ENCODE measurements at places on chromosomes 11 and 22. TPM values are rescaled to one million over a fixed set of nuclear protein-coding genes. Genes with fewer than 3 reads are reported as not detected.

NELL1 gene
- not detected for total RNA-seq

OR5B21 gene
- total RNA-seq = not detected

- no peak for DNase-seq
Measured at GRCh38 chr11:69861901-69862300, 42.7 kb upstream of the FGF3 start.

DNA sequence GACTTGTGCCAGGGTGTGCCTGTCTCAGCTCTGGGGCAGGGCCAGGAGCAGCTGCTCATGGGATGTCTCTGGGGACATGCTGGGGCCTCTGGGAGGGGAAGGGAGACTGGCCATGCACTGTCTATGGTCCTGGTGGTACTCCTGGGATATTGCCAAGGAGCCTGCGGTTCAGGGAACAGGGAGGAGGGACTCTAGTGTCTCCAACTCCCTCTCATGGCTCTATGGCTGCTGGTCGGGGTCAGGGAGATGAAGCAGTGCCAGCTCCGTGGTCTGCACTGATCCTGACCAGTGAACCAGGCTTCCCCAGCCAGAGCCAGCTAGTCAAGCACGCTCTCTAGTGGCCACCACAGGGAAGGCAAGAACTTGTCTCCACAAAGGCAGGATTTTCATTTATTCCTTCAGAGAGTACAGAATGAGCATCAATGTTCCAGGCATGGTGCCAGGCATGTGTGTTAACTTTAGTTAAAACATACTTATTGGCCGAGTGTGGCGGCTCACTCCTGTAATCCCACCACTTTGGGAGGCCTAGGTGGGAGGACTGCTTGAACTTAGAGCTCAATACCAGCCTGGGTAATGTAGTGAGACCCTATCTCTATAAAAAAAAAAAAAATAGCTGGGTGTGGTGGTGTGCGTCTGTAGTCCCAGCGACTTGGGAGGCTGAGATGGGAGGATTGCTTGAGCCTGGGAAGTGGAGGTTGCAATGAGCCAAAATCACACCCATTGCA, 2.5 kb upstream of the BEST1 start:
- DNase-seq = peak; percentile 81

DNA sequence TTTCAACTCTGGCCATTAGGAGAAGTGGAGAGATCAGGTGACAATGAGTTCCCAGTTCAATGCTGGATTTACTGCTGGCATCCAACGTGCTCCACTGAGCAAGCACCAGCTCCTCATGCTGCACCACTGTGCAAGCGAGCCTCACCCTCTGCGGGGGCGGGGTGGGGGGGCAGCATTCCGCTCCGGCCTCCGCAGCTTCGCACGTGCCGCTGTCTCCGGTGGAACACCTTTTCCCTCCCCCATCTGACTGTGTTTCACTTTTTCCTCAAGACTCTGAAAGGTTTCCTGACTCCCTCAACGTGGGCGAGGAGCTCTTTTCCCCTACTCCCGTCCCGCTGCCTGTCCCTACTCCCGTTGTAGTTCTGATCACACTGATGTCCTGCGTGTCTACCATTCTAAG, 835 bp upstream of the RHOD start:
- no peak for DNase-seq

DNA sequence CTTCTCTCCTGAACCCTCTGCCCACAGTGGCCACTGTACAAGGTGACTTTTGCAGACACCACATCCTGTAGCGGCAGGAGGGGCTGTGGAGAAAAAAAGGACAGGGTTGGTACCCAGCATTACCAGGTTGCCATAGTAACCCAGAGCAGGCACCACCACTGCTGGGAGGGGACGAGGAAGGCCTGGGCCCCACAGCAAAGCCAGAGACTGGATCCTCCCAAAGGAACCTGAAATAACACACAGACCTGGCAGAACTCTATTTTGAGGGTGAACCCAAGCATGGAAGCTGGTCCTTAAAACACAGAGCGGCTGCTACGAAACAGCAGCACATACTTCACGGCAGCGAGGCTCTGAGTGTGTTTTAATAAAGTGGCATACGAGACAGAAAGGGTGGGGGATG, 380.6 kb downstream of the CTTN start:
- DNase-seq = no peak

CYP2D6 gene
- 0.59 TPM for total RNA-seq

- DNase-seq = no peak
Measured at GRCh38 chr11:22749536-22749935, 80.1 kb downstream of the SVIP start.

- DNase-seq = no peak
Measured at GRCh38 chr22:27784120-27784475, 17.5 kb downstream of the MN1 start.

MFRP gene
- total RNA-seq = not detected

PARVG gene
- not detected for total RNA-seq

DNA sequence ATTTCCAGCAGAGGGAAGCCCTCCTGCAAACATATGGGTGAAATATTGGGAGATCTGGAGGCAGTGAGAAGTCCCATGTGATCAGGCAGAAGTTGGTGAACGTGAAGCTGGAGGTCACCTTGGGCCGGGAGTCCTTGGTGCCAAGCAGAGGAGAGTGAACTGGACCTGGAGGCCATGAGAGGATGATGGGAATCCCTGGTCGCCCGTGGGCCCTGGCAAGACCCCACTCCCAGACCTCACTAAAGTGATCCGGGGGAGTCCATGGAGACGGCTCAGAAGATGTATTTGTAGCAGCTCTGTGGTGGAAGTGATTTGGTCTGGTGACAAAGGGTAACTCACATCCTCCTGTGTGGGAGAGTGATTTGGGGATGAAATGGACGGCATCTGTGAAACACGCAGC, 71.0 kb downstream of the ARHGAP8 start:
- DNase-seq = no peak

GRCh38 chr11:92826136-92826535, 143.3 kb upstream of the MTNR1B start:
- no peak for DNase-seq

EXPH5 gene
- 2.7 TPM for total RNA-seq

BACE1-AS gene
- total RNA-seq = 5.3 TPM

DNA sequence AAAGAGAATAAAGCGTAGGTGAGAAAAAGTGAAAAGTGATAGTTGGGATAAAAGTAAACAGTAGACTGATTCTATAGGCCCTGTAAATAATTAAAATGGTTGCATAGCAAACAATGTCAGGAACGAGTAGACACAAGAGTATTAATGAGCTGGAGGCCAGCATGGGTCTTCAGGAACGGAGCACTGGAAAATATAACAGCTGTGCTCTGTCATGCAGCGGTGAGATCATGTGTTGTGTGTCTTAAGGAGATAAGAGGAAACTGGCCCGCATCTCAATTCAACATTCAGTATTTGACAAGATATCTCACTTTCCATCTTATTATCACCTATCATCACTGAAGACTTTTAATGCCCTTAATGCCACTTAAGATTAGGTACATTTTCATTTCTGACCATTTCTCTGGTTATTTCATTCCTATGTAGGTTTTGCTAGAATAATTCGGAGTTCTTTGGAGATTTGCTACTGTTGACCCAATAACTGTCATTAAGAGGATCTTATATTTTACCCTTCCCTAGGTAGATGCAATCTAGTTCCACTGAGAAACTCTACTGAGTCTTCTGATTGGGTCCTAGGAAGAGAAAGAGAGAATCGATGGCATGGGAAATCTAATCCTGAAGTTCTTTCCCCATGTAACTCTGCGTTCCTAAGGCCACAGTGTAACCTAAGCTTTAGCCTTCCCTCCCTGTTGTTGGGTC, 35.5 kb upstream of the VWA5A start:
- no peak for DNase-seq

GRCh38 chr11:77020734-77021133, 13.5 kb upstream of the B3GNT6 start:
- DNase-seq = no peak

GRCh38 chr11:60854140-60854846, 1.5 kb downstream of the PTGDR2 start:
- DNase-seq = no peak

VPREB1 gene
- not detected for total RNA-seq

GGTLC2 gene
- total RNA-seq = not detected

DNA sequence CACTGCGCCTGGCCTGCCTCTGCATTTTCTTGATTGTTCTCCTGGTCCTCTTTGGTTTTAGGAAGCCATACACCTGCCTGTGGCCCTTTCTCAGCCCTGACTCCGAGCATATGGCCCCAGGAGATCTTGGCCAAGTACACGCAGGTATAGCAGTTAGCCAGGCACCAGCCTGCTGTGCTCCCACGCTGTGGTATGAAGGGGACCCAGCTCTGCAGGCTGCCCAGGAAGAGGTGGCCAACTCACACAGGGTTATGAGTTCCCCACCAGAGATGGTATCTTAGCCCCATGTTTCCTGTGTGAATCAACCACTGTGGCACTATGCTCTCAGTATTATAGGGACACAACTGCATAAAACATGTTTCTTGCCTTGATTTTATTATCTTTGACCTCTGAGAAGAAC, 31.1 kb downstream of the SGSM3 start:
- DNase-seq = no peak

DNA sequence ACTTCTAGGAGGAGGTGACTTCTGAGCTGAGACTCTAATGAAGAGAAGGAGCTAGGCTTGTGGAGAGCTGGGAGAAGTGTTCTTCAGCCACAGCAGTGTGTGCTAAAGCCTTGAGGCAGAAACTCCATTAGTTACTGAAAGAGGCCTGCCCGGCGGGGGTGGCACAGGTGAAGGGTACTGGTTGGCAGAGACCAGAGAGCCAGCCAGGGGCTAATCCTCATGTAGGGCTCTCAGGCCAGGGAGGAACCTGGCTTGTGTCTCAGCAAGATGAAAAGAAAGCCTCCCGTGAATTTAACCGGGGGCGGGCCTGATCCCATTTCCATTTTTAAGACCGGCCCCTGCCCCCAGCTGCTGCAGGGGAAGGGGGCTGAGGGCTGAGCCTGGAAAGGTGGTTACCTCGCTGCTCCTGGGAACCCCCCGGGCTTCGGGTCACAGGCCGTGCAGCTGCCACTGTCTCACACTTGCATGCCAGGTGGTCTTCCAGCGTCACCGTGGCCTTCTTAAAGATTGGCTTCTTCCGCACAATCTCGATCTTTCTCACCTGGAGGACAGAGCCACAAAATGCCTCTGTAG, 15.0 kb downstream of the PDGFB start:
- no peak for DNase-seq

GRCh38 chr11:95485115-95485900, 254.3 kb upstream of the SESN3 start:
- DNase-seq = no peak

SAA1 gene
- total RNA-seq = not detected

OR2AG1 gene
- total RNA-seq = not detected

PDE3B gene
- 22.0 TPM for total RNA-seq

TH gene
- not detected for total RNA-seq

MYBPC3 gene
- not detected for total RNA-seq

- DNase-seq = no peak
Measured at GRCh38 chr11:6925636-6926207, 504 bp upstream of the ZNF215 start.

OR52K2 gene
- total RNA-seq = not detected

CCDC116 gene
- total RNA-seq = not detected

GRCh38 chr11:73386016-73386415, 9.8 kb downstream of the RELT start:
- DNase-seq = no peak

DNA sequence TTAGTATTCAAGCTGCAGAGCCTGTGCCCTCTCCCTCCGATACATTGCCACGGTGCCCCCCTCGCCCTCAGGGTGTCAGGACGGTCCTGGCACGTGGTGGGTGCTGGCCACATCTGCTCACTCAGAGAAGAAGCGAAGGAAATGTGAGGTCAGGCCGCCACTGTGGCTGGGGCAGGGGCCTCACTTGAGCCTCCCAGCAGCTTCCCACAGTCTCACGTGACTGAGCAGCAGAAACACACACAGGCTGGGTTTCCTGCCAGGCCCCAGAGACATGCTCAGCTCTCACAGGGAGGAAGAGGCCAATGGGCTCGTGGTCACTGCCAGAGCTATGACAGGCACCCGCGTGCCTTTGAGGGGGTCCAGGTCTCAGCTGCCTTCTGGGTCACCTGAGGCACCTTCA, 37.9 kb upstream of the PRR5 start:
- no peak for DNase-seq

- DNase-seq = no peak
Measured at GRCh38 chr11:6210274-6210955, 5.1 kb downstream of the C11orf42 start.

DNA sequence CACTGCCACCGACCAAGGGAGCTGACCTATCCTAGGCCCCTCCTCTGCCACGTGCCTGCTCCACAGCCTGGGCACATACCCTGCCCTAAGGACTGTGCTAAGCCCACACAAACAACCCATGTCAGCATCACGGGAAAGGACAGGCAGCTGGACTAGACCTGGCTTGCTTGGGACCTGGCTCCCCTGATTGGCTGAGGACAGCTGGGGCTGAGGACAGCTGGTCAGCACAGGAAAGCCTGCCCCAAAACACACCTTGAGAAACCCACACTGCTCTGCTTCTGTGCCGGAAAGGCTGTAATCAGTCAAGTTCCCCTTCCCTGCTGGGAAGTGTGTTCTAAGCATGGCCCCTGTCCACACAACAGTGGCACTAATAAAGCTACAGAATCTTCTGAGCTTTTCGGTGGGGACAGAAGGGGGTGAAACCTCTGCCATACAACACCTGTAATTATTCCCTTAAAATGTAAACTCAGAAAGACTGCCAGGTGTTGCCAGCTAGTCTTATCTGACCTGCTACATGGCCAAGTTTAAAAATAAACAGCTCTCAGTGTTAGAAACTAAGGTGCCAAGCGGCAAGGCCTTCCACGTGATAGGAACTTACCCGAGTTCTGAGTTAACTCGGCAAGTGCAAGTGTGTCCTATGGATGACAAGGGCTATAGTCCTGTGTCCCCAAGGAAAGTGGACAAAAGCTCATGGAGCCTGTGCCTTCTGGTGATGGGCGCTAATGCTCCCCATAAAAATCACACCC, 35.7 kb upstream of the ARFGAP3 start:
- no peak for DNase-seq

GRCh38 chr11:66328031-66328301, 8.3 kb downstream of the RIN1 start:
- peak; percentile 27 for DNase-seq

DKK3 gene
- 0.74 TPM for total RNA-seq

- DNase-seq = no peak
Measured at GRCh38 chr11:28536504-28537267, 428.5 kb downstream of the METTL15 start.

- DNase-seq = no peak
Measured at GRCh38 chr22:32340411-32340810, 17.3 kb upstream of the RFPL3 start.

CD82 gene
- total RNA-seq = 0.17 TPM

GRCh38 chr22:46812034-46812605, 49.7 kb downstream of the TBC1D22A start:
- no peak for DNase-seq

GRCh38 chr22:18067548-18068341, 10.0 kb upstream of the PEX26 start:
- no peak for DNase-seq

Measured in NCI-H460 (cell line).